ENCODE measurements at places on chromosomes 16 and 17.
A peak's percentile ranks its signal among the peaks of the same experiment; 100 is the strongest.

DNA sequence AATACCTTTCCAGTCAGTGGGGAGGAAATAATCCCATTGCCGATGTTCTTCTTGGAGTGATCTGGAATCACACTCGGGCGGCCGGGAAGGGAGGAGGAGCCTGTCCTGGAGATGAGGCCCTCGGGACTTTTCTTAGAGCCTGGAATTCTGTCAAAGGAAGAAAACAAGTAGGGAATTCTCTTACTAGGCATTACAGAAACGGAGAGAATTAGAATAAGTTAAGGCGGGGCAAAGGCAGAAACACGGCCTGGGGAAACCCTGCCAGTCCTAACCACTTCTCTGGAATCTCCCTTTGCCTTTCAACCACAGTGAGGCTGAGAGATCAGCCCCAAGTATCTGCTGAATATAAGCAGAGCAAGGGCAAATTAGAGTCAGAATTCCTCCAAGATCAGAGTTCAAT lies 27.8 kb downstream of the USP36 start:
- peak; percentile 23 for DNase-seq

- DNase-seq: no peak
These were observed 191.0 kb downstream of the IRF8 start for GRCh38 chr16:86089991-86090390.

- peak; percentile 27 for DNase-seq
These were observed 51.8 kb downstream of the METTL16 start for GRCh38 chr17:2459917-2460271.

- DNase-seq: no peak
These were observed 13.3 kb upstream of the CNEP1R1 start for GRCh38 chr16:50011707-50012106.

DNA sequence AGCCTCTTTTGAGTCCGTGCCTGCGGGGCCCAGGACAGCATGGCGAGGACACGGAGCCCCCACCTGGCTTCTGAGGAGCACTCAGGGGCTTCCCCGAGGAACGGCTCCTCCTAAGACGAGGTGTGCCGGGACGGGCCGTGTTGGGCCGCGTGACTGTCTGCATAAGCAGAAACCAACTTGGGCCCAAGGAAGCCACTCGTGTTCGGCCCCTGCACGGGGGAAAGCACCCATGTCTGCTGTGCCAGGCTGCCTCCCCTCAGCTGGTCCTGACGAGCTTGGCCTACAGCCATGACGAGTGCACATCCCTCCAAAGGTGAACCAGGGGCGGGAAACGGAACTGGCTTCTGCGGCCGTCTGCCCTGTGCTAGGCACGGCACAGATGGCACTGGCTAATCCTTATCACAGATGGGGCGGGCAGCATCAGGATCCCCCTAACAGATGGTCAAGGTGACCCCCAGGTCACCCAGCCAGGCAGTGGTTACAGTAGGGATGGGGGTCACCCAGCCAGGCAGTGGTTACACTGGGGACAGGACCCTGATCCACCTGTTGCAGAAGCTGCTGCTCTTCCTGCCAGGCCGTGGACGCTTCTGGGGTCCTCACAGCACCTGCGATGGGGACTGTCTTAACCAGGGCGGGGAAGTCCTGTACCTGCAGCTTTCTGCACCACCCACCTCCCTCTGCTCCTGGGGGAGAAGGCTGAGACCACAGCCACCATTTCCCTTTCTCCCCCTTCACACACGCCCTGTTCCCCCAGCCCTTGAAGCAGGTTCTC lies 25.6 kb downstream of the MRM3 start:
- no peak for DNase-seq

- no peak for DNase-seq
These were observed 148.5 kb upstream of the GSE1 start for GRCh38 chr16:85464383-85465305.

DNA sequence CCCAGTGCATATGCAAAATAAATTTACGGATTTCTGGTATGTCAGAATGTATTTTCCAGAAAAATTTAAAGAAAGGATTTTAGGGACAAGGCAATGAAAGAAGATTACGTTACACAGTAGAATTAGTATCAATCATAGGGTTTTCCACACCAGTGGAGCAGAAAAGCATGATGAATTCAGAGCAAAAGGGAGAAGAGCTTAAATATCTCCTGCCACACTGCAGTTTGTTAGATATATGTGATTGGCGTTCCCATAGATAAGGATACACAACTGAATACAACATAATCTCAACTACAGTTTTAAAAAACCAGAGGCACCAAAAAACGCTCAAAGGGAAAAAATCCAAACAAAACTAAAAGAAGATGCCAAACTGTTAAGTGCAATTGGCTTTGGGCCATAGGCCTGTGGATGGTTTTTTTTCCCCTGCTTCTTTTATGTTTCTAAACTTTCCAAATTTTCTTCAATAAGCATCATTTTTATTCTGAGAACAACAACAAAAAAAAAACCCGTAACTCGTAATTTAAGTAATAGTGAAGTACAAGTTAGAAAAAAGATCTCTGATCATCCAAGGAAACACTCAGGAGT lies 22.3 kb downstream of the MARF1 start:
- DNase-seq: no peak

GRCh38 chr16:29848420-29849297 lies 14.4 kb downstream of the CDIPT start:
- peak; percentile 88 for DNase-seq
